ENCODE measurements at places on chromosomes 7 and 10.

GRCh38 chr7:131957338-131958020 lies 401.1 kb upstream of the PODXL start:
- no peak for DNase-seq

DNA sequence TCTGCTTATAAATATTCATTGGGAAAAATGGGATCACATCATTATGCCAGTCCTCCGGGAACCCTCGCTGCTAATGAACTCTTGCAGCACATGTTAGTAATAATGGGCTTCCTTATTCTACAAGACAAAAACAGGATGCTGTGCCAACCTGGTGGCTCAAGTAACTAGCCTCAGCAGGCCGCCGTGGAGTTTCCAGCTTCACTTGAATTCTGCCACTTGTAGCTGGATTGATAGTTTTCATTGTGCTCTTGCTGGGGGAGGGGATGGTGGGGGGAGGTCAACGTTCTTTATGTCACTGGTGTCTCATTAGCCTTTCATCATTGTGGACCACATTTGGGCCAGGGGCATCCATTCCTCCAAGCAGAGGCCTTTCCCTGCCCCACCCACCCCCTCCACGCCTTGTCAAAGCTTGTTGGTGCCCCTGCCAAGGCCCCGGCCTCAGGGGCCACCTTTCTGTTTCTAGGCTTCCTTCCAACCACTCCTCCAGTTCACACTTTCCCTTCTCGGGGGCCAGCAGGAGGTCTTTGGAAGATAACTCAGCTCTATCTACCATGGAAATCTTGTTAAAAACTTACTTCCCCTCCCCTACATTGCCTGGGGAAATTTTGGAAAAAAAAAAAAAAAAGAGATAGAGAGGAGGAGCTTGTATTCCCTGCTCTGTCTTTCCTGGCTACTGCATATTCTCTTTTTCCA lies 153.9 kb downstream of the BMPER start:
- no peak for DNase-seq

- no peak for DNase-seq
These were observed 34.6 kb downstream of the AGAP3 start for GRCh38 chr7:151120896-151121295.

- no peak for DNase-seq
These were observed 6.1 kb upstream of the SLC25A13 start for GRCh38 chr7:96328016-96328415.

DNA sequence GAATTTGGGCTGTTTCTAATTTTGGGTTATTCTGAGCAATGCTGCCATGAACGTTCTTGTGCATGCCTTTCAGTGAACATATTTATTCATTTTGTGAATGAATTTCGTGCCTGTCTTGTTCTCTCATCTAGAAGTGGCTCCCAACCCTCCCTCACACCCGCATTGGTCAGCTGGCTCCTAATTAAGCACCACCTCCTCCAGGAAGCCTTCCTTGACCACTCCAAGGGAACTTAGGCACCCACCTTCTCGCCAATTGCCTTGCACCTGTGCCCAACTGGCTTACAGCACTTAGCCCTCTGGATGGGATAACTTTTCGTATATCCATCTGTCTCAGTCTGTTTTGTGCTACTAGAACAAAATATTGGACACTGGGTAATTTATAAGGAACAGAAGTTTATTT lies 107.1 kb downstream of the MYL10 start:
- no peak for DNase-seq

DNA sequence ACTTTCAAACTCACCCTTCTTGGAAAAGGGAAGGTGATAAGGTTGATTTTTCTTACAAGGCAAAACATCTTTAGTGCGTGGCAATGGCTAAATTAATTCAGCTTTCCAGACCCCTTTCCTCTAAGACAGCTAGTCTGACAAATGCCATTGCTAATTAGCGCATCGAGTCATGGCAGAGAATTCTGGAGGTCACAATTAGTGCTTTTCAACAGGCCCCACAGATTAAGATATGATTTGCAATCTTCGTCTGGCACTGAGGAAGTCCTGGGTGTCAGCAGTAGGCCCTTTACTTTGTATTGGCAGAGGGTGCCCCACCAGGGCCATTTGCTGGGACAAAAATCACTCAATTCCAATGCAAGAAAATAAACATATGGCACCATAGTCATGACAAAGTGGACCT lies 189.2 kb upstream of the AGK start:
- no peak for DNase-seq

Measured in NCI-H510A treated with DMSO at 0.1 percent for 48 hours (cell line).